Hindlimb muscle (tissue), 1 donor: ENCODE measurements at places on chromosomes 1 and 21. TPM values are rescaled to one million over a fixed set of nuclear protein-coding genes. Genes with fewer than 3 reads are reported as not detected.

GRCh38 chr1:187078916-187079315, 250.2 kb downstream of the PLA2G4A start:
- DNase-seq = no peak

SELP gene
- polyA plus RNA-seq = 0.76 TPM

DNA sequence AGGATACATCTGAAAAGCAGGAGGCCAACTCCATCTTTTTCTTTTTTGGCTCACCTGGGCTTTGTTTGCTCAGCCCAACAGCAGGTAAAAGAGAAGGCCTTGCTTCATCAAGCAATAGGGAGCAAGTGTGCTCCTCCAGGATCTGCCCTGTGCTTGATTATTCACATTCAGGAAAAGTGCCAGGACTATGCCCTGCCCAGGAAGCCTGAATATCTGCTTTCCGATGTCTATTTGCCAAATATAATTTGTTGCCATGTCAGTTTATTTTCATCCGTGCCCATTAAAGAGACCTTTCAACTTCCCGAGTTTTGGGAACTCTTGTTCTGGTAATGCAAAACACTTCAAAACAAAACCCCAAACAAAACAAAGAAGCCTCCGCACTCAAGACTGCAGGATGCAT, 185.3 kb downstream of the CDC7 start:
- no peak for DNase-seq

DNA sequence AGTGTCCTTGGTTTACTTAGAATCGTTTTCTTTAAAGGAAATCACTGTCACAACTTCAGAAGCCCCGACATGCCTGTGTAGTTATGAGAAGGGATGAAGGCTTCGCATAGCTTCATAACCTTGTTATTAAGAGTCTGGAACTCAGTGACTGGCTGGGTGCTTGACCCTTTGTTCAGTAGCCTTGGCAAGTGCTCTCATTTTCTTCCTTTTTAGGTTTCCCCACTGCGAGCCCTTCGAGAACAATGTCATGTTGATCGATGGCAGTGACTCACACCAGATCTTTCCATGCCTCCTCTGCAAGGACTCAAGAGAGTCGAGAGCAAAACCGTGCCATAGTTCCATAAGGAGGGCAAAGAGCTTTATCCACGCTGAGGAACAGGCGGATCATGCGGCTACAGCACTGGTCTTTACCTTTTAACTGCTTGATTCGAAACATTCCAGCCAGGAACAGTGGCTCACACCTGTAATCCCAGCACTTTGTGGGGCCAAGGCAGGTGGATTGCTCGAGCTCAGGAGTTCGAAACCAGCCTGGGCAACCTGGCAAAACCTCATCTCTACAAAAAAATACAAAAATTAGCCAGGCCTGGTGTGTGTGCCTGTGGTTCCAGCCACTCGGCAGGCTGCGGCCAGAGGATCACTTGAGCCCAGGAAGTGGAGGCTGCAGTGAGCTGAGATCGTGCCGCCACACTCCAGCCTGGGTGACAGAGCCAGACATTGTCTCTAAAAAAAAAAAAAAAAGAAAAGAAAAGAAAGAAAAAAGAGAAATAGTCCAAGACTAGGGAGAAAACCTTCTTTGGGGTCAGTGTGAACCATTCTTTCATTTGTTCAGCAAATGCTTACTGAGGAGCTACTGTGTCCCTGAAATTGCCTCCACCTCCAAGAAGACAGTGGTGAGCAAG, 95.4 kb upstream of the ERRFI1 start:
- DNase-seq = no peak

DNA sequence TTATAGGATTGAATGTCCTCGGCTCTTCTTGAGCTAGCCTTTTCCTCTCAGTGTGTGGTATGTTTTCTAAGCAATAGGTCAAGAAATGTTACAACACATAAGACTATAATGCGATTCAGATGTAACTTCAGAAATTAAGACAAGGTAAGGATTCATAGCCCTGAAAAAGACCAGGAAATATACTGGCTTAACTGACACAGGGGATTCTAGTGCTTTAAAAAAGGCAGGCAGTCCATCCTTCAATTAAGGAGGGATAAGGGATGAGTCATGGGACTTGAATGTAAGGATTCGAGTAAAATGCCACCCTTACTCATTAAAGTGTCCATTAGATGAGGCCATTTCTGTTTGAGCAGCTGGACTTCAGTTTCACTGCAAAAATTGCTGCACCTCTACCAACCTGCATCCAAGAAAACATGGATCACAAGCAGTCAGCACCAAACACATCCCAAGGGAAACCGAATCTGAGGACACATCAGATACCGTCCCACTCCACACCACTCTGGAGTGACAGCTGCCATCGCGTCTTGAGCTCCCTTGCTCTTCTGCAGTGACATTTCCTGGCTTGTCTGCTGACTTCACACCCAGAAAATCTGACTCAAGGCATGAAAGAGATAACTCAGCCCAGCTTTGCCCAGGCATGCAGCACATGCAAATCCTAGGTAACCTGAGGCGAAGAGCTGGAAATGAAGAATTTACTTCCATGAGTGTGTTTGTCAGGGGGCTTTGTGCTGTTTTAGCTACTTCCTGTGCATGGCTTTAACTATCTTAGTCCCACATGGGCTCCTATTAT, 37.8 kb downstream of the NGF start:
- DNase-seq = no peak

- DNase-seq = no peak
These were observed 27.1 kb upstream of the LEPR start for GRCh38 chr1:65393347-65393746.

GRCh38 chr1:207336559-207337467, 15.3 kb downstream of the CD55 start:
- no peak for DNase-seq

DNA sequence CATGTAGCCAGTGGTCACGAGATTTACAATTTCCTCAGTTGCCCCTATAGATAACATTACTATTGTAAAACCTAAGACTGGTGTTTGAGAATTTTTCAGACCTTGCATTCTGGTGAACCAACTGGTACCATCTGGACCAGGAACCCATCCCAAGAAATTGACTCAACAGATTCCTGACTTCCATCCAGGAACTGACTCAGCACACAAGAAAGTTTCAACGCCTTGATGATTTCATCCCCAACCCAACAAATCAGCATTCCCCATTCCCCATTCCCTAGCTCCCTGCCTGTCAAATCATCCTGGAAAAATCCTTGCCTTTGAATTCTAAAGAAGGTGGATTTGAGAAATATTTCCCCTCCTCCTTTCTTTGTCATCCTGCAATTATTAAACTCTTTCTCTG, 529.8 kb upstream of the PRMT6 start:
- no peak for DNase-seq

RYR2 gene
- polyA plus RNA-seq = 3.1 TPM

DNASE2B gene
- 0.17 TPM for polyA plus RNA-seq

PADI4 gene
- 0.57 TPM for polyA plus RNA-seq

GRCh38 chr1:1165485-1165884, 8.2 kb upstream of the TTLL10 start:
- no peak for DNase-seq

DNA sequence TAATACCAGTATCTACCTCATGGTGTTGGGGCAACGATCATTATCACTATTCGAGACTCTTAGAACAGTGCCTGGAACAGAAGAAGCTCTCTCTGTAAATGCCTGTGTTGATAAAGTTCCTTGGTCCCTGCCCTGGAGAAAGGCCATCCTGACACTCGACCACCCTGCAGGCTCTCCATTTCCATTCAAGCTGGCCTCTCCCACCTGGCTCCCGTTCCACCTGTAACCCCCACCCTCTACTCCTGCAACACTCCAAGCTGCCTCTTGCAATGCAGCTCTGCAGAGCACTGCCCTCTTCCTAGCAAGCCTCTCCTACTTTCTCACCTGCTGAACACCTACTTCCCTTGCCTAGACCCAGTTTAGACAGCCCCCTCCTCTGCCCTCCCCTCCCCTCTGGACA, 6.1 kb downstream of the SPOCD1 start:
- DNase-seq = no peak

AGO4 gene
- polyA plus RNA-seq = 14.9 TPM

- no peak for DNase-seq
These were observed 48.1 kb downstream of the SPATA46 start for GRCh38 chr1:162328512-162328911.

GRCh38 chr1:5758000-5758858, 234.0 kb downstream of the NPHP4 start:
- DNase-seq = no peak

DNA sequence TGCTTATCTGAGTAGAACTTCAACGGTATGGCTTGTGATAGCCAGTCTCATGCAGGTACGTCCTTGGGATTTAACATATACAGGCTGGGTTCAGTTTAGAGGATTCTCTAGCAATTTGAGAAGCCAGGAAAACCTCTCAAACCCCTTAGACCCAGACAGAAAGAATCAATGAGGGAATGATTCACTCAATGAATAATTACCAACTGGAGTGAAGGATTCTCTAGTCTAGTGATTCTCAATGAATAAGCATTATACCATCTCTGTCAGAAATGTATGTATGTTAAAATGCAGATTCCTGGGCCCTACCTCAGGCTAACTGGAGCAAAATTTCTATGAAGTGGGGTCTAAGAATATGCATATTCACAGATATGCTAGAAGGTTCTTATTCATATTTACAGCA, 54.5 kb upstream of the APP start:
- DNase-seq = no peak

DNM3 gene
- polyA plus RNA-seq = 1.9 TPM

KIF21B gene
- polyA plus RNA-seq = 1.1 TPM
